T-helper 17 cell (primary cell): ENCODE measurements at places on chromosomes 3 and 15.

GRCh38 chr3:32432711-32433530, 41.3 kb downstream of the CMTM7 start:
- no peak for DNase-seq

DNA sequence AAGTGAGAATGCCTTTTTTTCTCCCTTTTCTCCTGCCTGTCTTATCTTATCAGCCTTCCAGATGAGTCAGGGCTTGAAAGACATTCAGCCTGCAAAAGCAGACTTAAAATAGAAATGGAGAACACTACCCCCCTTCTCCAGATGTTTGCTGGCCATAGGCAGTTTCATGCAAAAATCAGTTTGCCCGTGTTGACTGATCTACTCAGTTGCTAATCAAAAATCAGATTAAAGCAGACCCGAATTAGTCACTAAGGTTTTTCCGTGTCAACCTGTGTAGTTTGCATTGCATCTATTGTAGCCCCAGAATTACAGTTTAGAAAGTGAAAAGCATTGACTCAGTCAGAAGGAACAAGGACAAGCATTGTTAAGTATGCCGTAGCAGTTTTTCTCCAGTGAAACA, 56.2 kb downstream of the IL5RA start:
- DNase-seq: no peak

DNA sequence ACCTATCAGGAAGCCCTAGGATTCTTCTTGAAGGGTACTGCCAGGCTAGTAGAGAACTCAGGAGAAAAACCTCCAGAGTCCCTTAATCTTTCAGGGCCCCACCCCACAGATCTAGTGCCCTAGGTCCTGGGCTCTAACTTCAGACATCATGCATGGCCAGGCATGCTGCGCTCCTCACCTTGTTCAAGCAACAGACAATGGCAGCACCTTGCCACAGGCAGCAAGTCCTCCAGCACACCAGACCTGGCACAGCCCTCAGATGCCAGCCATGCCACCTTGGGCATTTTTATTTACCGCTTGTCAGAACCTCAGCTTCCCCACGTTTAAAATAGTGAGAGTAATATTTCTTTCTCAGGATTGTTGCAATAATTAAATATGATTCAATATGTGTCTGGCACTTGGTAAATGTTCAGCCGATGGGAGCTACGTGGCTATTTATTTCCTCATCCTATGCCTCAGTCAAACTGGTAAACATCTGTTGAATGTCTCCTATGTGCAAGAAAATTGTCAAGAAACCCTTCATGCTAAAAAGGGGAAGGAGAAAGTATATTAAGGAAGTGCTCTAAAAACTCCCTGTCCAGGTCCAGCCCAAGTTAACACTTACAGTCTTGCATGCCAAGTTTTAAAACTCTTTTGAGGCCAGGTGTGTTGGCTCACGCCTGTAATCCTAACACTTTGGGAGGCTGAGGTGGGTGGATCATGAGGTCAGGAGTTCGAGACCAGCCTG, 14.5 kb upstream of the CCR1 start:
- no peak for DNase-seq

DNA sequence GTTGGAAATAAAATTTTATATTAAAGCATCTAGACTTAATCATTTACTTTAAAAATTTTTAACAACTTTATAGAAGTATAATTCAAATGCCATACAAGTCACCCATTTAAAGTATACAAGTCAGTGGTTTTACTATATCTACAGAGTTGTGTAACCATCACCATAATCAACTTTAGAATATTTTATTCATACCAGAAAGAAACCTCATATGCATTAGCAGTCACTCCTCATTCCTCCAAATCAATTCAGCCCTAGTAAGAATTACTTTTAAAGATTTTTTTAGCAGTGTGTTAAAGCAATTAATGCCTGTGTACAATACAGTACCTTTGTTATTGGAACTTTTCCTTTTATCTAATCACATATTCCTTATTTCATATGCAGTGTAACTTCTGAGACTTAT, 14.0 kb upstream of the TCAIM start:
- DNase-seq: no peak

DNA sequence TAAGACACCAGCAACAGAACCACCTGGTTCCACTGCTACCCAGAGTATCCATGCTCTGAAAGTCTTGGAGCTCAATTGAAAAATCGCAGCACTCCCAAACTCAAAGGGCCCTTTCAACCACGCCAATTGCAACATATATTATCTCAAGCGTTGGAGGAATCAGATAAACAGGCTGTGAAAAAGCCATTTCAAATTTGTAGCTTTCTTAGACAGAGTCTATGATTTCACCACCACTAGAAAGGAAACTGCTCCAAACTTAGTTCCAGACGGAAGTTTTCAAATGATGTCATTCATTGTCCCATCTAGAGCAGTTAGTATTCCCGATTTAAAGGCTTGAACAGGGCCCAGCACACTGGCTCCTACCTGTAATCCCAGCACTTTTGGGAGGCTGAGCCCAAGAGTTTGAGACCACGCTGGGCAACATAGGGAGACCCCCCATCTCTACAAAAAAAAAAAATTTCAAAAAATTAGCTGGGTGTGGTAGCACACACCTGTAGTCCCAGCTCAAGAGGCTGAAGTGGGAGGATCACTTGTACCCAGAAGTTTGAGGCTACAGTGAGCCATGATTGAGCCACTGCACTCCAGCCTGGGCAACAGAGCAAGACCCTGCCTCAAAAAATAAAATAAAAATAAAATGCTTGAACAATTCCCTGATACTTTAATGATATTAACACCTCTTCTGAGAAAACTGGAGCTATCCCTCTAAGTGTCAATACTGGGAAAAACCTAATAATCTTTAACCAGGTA, 16.8 kb downstream of the TNIK start:
- DNase-seq: no peak
